ENCODE measurements at places on chromosomes 2 and 18.

DNA sequence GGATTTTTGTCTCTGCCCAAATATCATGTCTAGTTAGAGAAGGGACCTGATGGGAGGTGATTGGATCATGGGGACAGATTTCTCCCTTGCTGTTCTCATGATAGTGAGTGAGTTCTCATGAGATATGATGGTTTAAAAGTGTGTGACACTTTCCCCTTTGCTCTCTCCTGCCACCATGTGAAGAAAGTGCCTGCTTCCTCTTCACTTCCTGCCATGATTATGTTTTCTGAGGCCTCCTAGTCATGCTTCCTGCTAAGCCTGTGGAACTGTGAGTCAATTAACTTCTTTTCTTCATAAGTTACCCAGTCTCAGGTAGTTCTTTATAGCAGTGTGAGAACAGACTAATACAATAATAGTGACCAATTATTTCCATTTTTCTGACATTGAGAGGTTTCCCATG, 167.3 kb upstream of the CYRIA start:
- H3K36me3 ChIP-seq: no peaks in the 10 kb centered on the region
- no peak overlapping the region for H3K27ac ChIP-seq
- H3K4me3 ChIP-seq: no peak overlapping the region
- no peaks in the 10 kb centered on the region for H3K4me1 ChIP-seq
- no peaks in the 10 kb centered on the region for H3K27me3 ChIP-seq

DNA sequence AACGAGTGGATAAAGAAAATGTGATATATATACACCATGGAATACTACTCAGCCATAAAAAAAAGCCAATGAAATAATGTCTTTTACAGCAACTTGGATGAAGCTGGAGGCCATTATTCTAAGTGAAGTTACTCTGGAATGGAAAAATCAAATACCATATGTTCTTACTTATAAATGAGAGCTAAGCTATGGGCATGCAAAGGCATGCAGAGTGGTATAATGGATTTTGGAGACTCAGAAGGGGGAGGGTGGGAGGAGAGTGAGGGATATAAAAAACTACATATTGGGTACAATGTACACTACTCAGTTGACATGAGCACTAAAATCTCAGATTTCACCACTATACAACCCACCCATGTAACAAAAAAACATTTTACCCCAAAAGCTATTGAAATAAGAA, 1.7 kb upstream of the MSGN1 start:
- H3K36me3 ChIP-seq: no peaks in the 10 kb centered on the region
- H3K27me3 ChIP-seq: no peaks in the 10 kb centered on the region
- no peak overlapping the region for H3K4me3 ChIP-seq

- no peak overlapping the region for H3K27ac ChIP-seq
- DNase-seq: no peak
- H3K27me3 ChIP-seq: no peaks in the 10 kb centered on the region
- no peak overlapping the region for H3K4me3 ChIP-seq
- no peaks in the 10 kb centered on the region for H3K36me3 ChIP-seq
These were observed 286.9 kb upstream of the NXPH2 start for GRCh38 chr2:139067072-139067471.

DNA sequence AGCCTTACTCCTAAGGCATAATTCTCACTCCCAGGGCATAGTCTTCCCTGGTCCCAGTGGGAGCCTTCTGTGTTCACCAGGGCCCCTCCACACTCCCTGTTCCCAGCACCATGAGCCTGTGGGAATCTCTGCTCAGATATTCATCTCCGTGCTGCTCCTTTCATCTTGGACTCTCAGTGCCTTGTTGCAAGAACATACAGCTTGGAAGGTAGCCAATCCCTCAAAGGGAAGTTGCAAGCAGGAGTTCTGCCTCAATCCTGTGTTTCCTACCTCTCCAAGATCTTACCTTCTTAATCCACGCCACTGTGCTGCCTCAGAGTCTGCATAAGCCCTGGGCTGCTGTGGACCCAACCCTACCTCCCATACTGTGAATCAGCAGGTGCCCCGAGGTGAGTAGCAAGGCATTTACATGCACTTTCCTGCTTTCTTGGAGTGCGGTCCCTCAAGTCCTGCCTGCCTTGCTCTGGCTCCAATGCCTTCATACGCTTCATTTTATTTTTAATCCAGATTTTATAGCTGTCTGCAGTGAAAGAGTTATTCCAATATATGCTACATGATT, 413.8 kb upstream of the RAB6C start:
- H3K27ac ChIP-seq: no peak overlapping the region
- no peaks in the 10 kb centered on the region for H3K4me1 ChIP-seq
- no peak for DNase-seq
- H3K36me3 ChIP-seq: no peaks in the 10 kb centered on the region
- no peak overlapping the region for H3K4me3 ChIP-seq
- no peaks in the 10 kb centered on the region for H3K27me3 ChIP-seq

- no peak for DNase-seq
- no peaks in the 10 kb centered on the region for H3K36me3 ChIP-seq
- no peaks in the 10 kb centered on the region for H3K4me1 ChIP-seq
- no peak overlapping the region for H3K4me3 ChIP-seq
- no peak overlapping the region for H3K27ac ChIP-seq
- peaks cover 4% of the 10 kb centered on the region for H3K27me3 ChIP-seq
These were observed 71.3 kb upstream of the SPRED2 start for GRCh38 chr2:65503746-65504145.

DNA sequence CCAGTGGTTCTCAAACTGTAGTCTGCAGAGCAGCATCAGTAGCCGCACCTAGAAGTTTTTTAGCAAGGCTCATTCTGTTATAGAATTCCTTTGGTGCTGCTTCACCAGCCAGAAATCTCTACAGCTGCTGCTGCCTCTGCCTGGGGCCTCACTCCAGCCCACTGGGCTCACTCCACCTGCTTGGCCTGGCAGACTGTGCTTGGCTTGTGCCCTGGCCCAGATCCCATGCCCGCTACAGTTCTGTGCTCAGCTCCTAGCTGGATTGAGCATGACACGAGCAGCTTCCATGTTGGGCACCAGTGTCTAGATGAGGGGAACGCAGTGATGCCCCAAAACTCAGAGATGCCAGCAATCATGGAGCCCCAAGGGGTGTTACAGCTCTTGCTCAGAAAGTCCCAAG, 22.6 kb downstream of the MAPK4 start:
- H3K4me3 ChIP-seq: no peak overlapping the region
- DNase-seq: no peak
- H3K4me1 ChIP-seq: no peaks in the 10 kb centered on the region

DNA sequence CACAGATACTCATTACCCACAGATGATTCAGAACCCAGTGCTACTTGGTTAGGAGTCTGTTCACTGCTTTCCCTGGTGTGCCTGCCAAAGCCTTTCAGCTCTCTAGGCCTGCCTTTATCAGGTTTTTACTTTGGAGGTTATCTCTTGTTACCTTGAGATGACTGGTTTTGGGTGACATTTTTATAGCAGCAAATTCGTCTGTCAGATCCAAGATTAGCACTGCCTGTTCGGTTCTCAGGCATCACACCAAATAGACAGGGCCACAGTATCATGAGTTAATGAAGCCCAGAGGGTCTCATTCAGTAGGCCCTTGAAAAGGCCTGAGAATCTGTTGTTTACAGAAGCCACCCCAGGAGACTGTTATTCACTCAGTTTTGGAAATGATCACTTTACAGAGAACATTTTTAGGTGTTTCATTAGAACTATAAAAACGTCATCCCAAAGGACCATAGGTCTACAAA, 121.2 kb downstream of the OSBPL6 start:
- DNase-seq: no peak
- peaks cover 11% of the 10 kb centered on the region for H3K27me3 ChIP-seq
- H3K27ac ChIP-seq: no peak overlapping the region
- no peak overlapping the region for H3K4me3 ChIP-seq
- H3K4me1 ChIP-seq: no peaks in the 10 kb centered on the region

- H3K4me3 ChIP-seq: no peak overlapping the region
- DNase-seq: no peak
- H3K4me1 ChIP-seq: no peaks in the 10 kb centered on the region
- H3K27me3 ChIP-seq: no peaks in the 10 kb centered on the region
These were observed 55.1 kb upstream of the ACVR2A start for GRCh38 chr2:147789720-147790119.

GRCh38 chr2:122660786-122661634, 905.6 kb downstream of the TSN start:
- no peaks in the 10 kb centered on the region for H3K36me3 ChIP-seq
- H3K27ac ChIP-seq: no peak overlapping the region
- DNase-seq: no peak
- H3K4me3 ChIP-seq: no peak overlapping the region
- no peaks in the 10 kb centered on the region for H3K4me1 ChIP-seq
- peaks cover 5% of the 10 kb centered on the region for H3K27me3 ChIP-seq

GRCh38 chr18:23827681-23828080, 138.4 kb downstream of the LAMA3 start:
- peaks cover 52% of the 10 kb centered on the region for H3K4me1 ChIP-seq
- no peak for DNase-seq
- H3K27ac ChIP-seq: no peak overlapping the region
- H3K4me3 ChIP-seq: no peak overlapping the region
- H3K36me3 ChIP-seq: no peaks in the 10 kb centered on the region

- peaks cover 94% of the 10 kb centered on the region for H3K36me3 ChIP-seq
- no peaks in the 10 kb centered on the region for H3K27me3 ChIP-seq
- H3K4me1 ChIP-seq: peaks cover 17% of the 10 kb centered on the region
- H3K27ac ChIP-seq: no peak overlapping the region
- no peak overlapping the region for H3K4me3 ChIP-seq
- no peak for DNase-seq
These were observed 6.8 kb downstream of the ZNF397 start for GRCh38 chr18:35247412-35248249.

Data from activated naive CD8-positive, alpha-beta T cell treated with anti-CD3 and anti-CD28 coated beads, Interleukin-2, amount 50 U/mL, for 24 hours (primary cell).